ENCODE measurements at places on chromosomes 11 and 22. TPM values are rescaled to one million over a fixed set of nuclear protein-coding genes. Genes with fewer than 3 reads are reported as not detected.
A peak's percentile ranks its signal among the peaks of the same experiment; 100 is the strongest.

The HEPHL1 gene
- polyA plus RNA-seq = not detected

The OR4C15 gene
- not detected for polyA plus RNA-seq

DNA sequence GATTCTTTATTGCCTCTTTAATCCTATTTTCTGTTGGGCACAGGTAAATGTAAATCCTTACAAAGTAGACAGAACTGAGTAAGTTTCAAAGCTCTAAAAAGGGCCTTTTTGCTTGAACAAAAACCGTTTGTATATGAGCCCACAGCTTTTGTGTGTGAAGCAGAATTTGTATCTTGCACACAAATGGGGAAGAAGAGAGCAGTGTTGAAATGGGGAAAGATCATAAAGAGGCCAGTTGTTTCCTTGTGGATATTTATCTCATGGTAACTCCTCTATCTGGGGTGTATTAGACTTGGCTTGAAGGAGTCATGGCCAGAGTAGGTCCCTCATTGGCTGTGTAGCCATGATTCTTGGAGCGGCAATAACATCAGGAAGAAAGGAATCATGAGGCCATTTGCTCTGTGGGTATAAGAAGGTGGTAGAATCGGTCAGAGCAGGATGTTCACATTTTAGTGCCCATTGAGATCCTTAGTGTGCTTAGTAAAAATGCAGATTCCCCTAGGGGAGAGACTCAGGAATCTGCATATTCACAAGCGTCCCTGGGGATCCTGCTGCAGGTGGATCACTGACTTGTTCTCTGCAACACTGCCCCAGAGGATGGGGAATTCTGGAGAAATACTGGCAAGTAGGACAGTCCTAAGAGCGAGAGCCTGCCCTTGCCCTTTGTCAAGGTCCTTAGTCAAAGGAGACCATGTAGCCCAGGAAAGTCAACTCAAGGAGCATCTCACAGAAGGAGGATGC lies 126.5 kb downstream of the LDLRAD3 start:
- H3K4me3 ChIP-seq = no peak overlapping the region
- H3K4me1 ChIP-seq = no peaks in the 10 kb centered on the region
- DNase-seq = no peak

The FBXO7 gene
- polyA plus RNA-seq = 160 TPM

The KCNJ4 gene
- not detected for polyA plus RNA-seq

- no peaks in the 10 kb centered on the region for H3K27me3 ChIP-seq
- H3K36me3 ChIP-seq = no peaks in the 10 kb centered on the region
- no peak overlapping the region for H3K4me3 ChIP-seq
- H3K4me1 ChIP-seq = no peaks in the 10 kb centered on the region
- no peak overlapping the region for H3K27ac ChIP-seq
Observed at GRCh38 chr11:20610825-20611224, 11.4 kb downstream of the SLC6A5 start.

DNA sequence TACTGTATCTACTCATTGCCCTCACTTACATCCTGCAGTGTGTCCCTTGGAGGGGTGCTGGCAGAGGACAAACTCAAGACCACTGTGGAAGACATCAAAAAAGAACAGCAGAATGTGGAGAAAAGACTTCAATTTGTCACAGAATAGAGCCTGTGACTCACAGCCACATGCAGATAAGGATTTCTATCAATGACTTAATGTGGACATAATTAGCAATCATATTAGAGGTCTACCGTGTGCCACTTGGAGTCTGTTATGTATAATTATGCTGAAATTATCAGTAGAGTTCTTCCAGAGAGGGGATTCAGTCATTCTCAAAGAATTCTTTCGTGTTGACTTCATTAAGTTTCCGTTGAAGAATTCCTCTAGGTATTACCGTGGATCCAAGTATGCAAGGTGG lies 473.5 kb downstream of the MIAT start:
- DNase-seq = no peak
- H3K27ac ChIP-seq = no peak overlapping the region
- no peak overlapping the region for H3K4me3 ChIP-seq
- H3K4me1 ChIP-seq = no peaks in the 10 kb centered on the region
- H3K27me3 ChIP-seq = no peaks in the 10 kb centered on the region

GRCh38 chr11:18492888-18493287 lies 33.9 kb downstream of the TSG101 start:
- DNase-seq = no peak
- no peaks in the 10 kb centered on the region for H3K27me3 ChIP-seq
- H3K27ac ChIP-seq = no peak overlapping the region
- H3K4me1 ChIP-seq = no peaks in the 10 kb centered on the region
- peaks cover 5% of the 10 kb centered on the region for H3K36me3 ChIP-seq

The NLRP14 gene
- not detected for polyA plus RNA-seq

GRCh38 chr11:33445761-33446161 lies 188.6 kb downstream of the HIPK3 start:
- H3K36me3 ChIP-seq = no peaks in the 10 kb centered on the region
- DNase-seq = no peak
- H3K4me3 ChIP-seq = no peak overlapping the region
- no peaks in the 10 kb centered on the region for H3K4me1 ChIP-seq
- no peak overlapping the region for H3K27ac ChIP-seq
- H3K27me3 ChIP-seq = peaks cover 4% of the 10 kb centered on the region

The LYVE1 gene
- polyA plus RNA-seq = not detected

DNA sequence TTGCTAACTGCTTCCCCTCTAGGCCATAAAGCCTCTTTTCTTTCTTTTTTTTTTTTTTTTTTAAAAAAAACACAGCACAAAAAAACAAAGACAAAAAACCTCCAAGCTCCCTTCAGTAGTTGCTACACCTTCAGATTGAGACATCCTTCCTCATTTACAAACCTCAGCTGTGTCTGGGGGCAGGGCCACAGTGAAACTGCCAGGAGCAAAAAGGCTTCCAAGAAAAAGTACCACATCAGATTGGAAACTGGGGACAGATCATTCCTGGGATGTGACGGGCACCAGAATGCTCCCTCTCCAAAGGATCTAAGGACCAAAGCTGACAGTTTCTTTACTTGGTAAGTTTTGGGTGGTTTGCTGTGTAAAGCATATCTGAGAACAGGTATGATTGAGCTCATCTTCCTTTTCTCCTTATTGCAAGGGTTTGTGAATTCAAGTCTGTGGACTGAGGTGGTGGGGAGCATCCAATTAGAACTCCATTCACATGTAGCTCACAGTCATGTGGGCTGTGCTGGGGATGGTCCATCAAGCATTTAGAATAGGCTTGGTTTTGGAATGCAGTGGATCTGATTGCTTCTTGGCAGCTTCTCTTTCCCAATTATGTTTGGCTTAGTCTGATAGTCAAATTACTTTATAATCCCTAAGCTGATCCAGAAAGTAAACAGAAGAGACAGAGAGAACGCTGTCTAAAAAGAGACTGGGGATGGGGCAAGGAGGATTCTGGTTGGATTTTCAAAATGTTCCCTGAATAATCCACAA lies 705 bp downstream of the BBOX1 start:
- H3K4me1 ChIP-seq = no peaks in the 10 kb centered on the region
- H3K4me3 ChIP-seq = no peak overlapping the region
- no peak overlapping the region for H3K27ac ChIP-seq
- H3K27me3 ChIP-seq = no peaks in the 10 kb centered on the region

The TCF20 gene
- polyA plus RNA-seq = 3.3 TPM

DNA sequence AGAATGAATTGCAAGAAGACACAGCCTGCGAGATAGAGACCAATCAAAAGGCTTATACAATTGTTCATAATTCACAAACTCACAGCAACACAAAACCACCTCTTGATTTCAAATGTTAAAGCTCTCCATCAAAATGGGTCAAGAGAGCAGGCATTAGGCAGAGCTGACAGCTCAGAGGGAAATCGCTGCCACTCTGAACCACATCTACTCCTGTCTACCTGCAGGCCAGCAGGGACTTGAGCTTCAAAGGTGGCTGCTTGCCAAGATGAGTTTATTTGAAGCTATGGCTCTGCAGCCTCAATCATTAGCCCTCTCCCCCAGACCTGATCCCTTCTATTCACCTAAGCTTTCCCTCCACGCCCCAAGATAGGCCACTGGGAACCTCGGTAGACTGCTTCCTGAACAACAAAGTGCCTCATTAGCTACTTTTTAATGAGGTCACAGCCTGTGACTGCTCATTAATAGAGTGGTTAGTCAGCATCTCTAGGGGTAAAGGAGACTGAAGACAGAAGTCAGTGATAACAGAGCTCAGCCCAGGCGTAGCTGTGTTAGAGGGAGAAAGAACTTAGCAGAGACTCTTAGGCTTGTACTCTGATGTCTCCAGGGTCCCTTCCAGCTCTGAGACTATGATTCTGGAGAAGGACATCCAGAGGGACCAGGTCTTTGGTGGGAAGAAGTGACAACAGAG lies 21.2 kb upstream of the OR10A5 start:
- no peak for DNase-seq
- H3K27ac ChIP-seq = no peak overlapping the region
- H3K4me1 ChIP-seq = no peaks in the 10 kb centered on the region

DNA sequence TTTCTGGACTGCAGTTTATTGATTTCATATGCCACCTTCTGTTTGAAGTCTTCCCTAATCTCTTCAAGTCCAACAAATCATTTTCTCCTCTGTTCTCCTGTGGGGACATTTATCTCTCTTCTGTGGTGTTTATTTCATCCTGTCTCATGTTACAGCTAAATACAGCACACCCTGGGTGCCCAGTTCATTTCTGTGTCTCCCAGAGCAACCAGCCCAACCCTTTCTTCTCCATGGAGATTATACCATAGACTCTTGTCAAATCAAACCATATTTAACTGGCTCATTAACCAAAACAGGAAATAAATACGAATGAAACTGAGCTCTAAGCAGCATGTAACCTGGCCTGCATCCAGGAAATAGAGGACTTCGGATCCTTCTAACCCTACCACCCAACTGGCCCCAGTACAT lies at the start of gene MS4A8:
TSS of gene MS4A8 (plus strand) at position 329 of the 408 bp plus-strand sequence. CDS start 1,249 bp downstream, outside the sequence.
- no peak within 1 kb of the TSS for H3K27ac ChIP-seq
- no peak within 1 kb of the TSS for H3K4me3 ChIP-seq
- no peak for DNase-seq
- no peaks in the 10 kb centered on the region for H3K27me3 ChIP-seq
- H3K4me1 ChIP-seq = no peaks in the 10 kb centered on the region

The P2RY2 gene
- polyA plus RNA-seq = not detected

The SLC22A12 gene
- not detected for polyA plus RNA-seq

The ENTHD1 gene
- 0.19 TPM for polyA plus RNA-seq

The CDKN1C gene
- polyA plus RNA-seq = 0.94 TPM

DNA sequence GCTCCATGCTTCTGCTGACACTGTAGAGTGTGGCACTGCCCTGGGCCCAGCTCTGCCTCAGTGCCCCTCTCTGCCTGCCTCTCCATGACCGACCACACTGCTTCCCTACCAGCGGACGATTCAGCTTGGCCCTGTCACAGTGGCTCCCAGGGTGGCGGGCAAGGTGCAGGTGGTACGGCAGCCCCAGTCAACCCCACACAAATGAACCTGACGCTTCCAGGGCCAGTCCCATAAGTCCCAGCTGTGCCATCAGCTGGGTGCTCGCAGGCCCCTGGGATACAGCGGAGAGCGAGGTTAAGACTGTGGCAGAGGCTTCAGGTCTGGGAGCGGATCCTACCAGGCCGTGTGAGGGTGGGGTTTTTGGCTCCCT lies 134.8 kb downstream of the LDLRAD3 start:
- no peak for DNase-seq
- H3K27ac ChIP-seq = no peak overlapping the region
- no peaks in the 10 kb centered on the region for H3K4me1 ChIP-seq
- no peak overlapping the region for H3K4me3 ChIP-seq
- no peaks in the 10 kb centered on the region for H3K36me3 ChIP-seq
- H3K27me3 ChIP-seq = no peaks in the 10 kb centered on the region

GRCh38 chr11:116173506-116173905 lies 599.3 kb downstream of the BUD13 start:
- no peak overlapping the region for H3K4me3 ChIP-seq
- no peaks in the 10 kb centered on the region for H3K36me3 ChIP-seq
- DNase-seq = no peak
- H3K27me3 ChIP-seq = no peaks in the 10 kb centered on the region

GRCh38 chr22:46071451-46072109 lies 78.7 kb upstream of the PPARA start:
- peak overlapping the region; percentile 69 for H3K27ac ChIP-seq
- H3K36me3 ChIP-seq = no peaks in the 10 kb centered on the region
- H3K4me3 ChIP-seq = peak overlapping the region; percentile 66
- peaks cover 37% of the 10 kb centered on the region for H3K4me1 ChIP-seq
- H3K27me3 ChIP-seq = no peaks in the 10 kb centered on the region

- DNase-seq = no peak
- H3K36me3 ChIP-seq = no peaks in the 10 kb centered on the region
- H3K27ac ChIP-seq = no peak overlapping the region
- no peaks in the 10 kb centered on the region for H3K4me1 ChIP-seq
- no peak overlapping the region for H3K4me3 ChIP-seq
- H3K27me3 ChIP-seq = no peaks in the 10 kb centered on the region
Observed at GRCh38 chr22:36606114-36606513, 77.1 kb upstream of the EIF3D start.

Data from naive thymus-derived CD4-positive, alpha-beta T cell (primary cell).